ENCODE measurements at places on chromosomes 2 and 18. TPM values are rescaled to one million over a fixed set of nuclear protein-coding genes. Genes with fewer than 3 reads are reported as not detected.

- DNase-seq, result no peak
Measured at GRCh38 chr18:35971661-35972196, 750 bp upstream of the RMP24 start.

Gene FIGN
- 2.1 TPM for polyA plus RNA-seq

DNA sequence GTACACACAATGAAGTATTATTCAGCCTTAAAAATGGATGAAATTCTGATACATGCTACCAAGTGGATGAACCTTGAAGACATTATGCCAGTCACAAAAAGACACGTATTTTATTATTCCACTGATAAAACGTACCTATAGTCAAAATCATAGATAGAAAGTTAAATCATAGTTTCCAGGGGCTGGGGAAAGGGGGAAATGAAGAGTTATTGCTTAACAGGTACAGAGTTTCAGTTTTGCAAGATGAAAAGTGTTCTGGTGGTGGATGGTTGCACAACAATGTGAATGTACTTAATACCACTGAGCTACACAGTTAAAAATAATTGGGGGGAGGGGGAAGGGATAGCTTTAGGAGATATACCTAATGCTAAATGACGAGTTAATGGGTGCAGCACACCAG, 279.0 kb upstream of the STON1 start:
- DNase-seq, result no peak

DNA sequence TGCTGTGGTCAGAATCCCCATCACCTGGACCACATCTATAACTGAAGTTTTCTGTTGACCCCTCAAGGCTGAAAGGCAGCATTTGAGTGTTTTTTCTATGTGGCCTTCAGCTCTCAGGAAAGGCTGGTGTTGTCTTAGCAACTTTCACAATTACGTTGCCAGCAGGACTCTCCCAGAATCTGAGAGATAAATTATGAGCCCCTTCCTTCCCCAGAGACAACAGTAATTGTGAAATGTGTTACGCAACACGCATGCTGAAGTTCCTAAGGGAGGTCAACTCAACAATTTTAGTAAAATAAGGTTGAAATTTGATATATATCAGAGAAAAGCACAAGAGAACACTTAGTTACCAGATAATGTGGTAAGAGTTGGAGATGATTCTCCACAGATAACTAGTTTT, 216.5 kb upstream of the SLC8A1 start:
- no peak for DNase-seq

DNA sequence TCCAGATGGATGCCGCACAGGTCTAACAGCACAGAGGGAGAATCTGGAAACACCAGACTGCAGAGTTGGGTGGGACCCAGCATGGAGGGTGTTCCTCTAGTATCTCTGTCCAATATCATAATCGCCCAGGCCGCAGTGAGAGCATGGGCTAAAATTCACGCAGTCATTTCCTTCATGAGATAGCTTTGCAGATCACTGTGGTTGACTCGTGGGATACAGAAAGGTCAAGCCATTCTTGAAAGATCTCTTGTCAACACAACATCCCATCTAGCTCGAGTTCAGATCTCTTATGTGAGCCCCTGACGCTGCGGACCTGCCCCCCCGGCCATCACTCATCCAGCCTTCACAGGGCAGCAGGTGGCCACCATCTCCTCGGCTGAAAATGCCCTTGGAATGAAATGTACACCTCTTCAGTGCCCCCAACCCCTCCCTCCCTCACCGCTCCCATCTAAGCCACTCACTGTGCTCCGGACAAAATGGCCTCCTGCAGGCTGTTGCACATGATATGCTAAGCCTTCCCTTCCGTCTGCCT, 45.9 kb downstream of the FOSL2 start:
- DNase-seq, result no peak

GRCh38 chr2:35081001-35081621, 1274.5 kb upstream of the CRIM1 start:
- DNase-seq, result no peak

- no peak for DNase-seq
Measured at GRCh38 chr2:72731116-72731515, 94.7 kb downstream of the EXOC6B start.

DNA sequence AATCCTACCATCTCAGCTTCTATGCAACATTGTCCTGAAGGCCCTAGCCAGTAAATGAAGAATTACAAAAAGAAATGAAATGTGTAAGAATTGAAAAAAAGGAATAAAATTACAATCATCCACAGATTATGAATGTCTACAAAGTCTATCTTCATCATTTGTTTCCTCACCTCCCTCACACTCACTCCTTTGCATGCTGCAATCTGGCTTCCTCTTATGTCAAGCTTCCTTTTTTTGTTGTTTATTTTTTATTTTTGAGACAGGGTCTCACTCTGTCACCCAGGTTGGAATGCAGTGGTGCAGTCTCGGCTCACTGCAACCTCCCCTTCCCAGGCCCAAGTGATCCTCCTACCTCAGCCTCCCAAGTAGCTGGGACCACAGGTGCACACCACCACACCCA, 129.0 kb downstream of the CABYR start:
- DNase-seq, result no peak

DNA sequence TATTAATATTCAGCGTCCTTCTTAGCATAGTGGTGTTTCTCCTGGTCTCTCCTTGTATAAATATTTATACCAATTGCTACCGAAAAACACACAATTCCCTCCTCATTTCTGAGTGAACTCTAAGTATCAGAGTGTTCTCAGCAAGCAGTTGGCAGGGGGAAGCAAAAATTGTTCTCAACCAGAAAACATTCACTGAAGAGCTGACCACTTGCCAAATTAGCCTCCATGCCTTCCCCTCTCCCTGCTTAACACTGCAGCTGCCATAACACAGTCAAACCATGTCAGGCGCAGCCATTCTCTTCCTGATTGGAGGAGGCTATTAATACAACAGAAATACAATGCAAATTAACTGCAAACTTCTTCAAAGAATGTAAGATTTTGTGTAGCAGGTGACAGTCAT, 105.0 kb downstream of the COL6A3 start:
- no peak for DNase-seq

GRCh38 chr2:223319601-223320000, 267.6 kb downstream of the KCNE4 start:
- DNase-seq, result no peak

DNA sequence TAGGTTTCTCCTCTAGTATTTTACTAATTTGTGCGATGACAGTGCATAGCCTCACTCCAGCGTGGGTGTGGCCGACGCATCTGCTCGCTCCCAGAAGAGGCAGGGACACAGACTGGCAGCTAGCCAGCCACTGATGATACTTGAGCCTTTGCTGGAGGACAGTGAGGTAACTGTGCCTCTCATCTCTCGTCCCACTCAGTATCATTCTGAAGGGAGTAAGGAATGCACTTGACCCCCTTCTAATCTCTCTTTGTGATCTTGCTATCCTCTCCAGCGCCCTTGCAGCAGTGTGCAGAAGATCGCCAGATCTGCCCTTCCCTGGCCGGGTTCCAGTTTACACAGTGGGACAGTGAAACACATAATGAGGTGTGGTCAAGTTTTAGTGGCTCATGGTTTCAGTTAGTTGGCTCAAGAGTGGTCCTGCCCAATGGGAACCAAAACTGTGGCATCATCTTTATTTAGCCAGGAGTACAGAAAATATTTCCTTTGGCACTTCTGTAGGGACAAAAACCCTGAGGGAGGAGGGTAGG, 17.5 kb downstream of the NCAPH start:
- peak; percentile 70 for DNase-seq

DNA sequence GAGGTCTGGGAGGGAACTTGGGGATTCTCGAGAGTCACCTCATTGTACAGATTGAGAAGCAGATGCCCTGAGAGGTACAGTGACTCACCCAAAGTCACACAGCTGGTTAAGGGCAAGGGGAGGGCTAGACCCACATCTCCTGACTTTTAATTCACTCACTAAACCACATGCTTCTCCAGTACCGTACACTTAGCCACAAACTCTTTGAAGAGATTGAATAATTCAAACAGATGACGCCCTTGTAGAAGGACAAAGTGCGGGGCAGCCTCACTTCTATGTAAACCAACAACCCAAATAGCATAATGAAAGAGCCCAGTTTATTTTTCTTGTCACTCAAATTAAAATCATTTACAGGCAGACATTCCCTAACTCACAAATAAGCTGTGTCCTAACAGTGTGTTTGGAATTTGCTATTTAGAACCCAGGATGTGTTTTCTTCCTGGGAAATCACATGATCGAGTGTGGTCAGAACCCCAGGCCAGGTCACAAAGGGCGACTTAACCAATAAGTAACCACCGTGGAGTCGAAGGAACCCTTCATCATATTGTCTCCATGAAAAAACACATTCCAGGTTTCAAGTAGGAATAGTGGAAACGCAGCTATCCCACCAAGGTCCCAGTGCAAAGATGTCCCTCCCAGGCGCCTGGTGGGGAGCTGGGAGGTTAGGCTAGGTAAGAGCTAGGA, 35.8 kb upstream of the PTPN4 start:
- no peak for DNase-seq

Gene SERPINB10
- polyA plus RNA-seq, result not detected

DNA sequence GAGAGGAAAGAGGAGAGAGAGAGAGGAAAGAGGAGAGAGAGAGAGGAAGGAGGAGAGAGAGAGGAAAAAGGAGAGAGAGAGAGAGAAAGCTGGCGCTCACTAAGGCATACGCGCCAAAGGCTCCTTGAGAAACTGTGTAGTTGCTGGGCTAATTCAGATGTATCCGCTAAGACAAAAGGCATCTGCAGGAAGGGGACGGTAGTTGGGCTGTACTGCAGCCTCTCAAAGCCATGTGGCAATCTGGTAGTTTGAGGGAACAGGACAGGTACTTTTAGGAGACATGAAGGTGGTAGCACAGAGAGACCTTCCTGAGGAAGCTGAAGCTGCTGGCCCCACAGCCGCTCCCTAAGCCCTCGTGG, 31.6 kb downstream of the THNSL2 start:
- DNase-seq, result no peak

DNA sequence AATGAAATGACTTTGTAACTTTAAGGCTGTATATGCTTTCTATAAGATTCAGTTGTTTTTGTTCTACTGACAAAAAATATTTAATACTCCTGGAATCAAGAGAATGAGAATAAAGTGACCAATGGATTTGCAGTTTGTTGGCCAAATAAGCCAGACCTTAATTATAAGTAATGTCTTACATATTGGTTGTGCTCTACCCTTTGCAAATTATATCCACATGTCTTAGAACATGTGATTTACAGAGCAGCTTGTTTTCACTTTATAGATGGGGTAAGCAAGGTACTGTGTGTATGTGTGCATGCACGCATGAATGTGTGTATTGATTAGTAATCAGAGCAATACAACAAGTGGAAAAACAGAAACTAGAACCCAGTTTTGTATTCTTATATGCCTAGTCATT, 59.1 kb downstream of the RMDN2 start:
- DNase-seq, result no peak

- DNase-seq, result no peak
Measured at GRCh38 chr2:36701391-36701795, 4.9 kb downstream of the VIT start.

Measured in heart right ventricle (tissue), 16 donors.